ENCODE measurements at places on chromosomes 4 and X.
A peak's percentile ranks its signal among the peaks of the same experiment; 100 is the strongest.

DNA sequence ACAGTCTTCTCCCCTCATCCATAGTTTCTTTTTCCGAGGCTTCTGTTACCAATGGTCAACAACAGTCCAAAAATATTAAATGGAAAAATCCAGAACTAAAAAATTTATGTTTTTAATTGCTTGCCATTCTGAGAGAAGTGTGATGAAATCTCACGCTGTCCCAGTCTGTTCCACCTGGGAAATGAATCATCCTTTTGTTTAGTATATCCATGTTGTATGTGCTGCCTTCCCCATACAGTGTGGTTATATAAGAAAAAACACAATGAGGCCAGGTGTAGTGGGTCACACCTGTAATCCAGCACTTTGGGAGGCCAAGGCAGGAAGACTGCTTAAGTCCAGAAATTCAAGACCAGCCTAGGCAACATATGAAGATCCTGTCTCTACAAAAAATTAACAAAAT is 161.6 kb downstream of the CHIC2 start:
- DNase-seq, result no peak

DNA sequence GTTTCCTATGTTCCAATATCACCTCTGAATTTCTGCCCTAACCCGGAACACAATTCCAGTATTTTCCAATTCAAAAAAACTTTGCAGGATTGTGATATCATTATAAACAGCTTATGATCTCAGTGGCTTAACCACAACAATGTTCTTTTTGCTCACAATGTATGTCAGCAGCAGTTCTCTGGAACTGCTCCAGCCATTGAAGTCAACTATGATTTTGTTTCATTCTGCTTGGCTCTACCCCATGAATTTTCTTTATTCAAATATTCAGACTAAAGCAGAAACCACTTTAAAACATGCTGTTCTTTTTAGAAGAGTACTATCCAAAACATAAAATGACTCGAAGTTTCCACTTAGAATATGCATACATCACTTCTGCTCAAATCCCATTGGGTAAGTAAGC is 1611.1 kb downstream of the ARAP2 start:
- DNase-seq, result no peak

GRCh38 chr4:94491322-94491721 is 39.6 kb downstream of the PDLIM5 start:
- no peak for DNase-seq

GRCh38 chr4:57430726-57431125 is 320.5 kb upstream of the IGFBP7 start:
- no peak for DNase-seq

DNA sequence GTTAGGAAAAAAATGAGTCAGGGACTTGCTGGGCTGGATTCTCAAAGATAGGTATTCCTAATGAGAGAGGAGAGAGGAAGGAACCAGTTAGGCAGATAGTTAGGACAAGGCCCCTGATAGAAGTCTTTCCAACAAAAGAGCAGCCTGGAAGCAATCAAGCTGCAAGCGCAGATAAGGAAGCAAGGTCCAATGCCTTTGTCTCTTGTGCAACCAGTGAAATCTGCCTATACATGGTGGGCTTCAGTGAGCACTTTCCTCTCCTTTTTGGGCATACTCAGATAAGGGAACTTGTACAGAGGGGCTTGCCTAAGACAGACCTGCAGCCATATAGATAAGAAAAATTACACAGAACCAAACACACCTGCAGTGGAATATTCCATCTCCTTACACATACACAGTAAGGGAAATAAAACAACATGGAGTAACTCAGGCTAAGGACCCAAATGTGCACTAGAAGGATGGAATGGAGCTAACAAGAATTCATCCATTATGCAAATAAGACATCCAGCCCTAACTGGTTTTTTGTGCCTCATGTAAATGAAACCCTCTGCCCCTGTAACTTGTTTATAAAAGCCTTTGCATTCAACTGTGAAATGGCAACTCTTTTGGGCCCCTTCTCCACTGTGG is 68.8 kb downstream of the PCDH18 start:
- DNase-seq, result no peak

DNA sequence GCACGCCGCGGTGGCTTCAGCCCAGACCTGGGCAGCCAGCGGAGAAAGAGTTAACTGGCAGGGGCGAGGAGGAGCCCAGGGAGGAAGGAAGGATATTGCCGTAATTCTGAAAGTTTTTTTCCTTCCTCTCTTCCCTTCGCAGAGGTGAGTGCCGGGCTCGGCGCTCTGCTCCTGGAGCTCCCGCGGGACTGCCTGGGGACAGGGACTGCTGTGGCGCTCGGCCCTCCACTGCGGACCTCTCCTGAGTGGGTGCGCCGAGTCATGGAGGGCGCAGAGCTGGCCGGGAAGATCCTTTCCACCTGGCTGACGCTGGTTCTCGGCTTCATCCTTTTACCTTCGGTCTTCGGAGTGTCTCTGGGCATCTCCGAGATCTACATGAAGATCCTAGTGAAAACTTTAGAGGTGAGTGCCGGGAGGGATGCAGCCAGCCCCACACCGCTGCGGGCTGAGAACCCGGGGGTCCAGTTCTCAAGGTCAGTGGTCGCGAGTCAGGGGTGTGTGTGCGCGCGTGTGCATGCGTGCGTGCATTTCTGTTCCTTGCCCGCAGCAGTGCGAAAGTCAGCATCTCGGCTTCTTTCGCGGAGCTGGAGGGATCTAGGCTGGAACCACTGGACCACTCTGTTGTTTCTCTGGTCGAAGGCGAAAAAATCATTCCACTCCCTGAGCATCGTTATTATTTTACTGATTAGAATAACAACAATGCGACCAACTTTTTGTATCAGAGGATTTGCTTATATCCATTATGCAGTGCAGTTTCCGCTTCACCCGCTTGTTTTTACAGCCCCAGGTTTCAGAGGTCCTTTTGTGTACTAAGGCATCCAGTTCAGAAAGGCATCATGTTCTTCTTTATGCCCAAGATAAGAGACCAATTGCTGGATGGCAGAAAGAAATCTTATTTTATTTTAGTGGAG is 709 bp downstream of the GPAT3 start:
- DNase-seq, result peak; percentile 66

GRCh38 chr4:128527946-128528576 is 240.4 kb upstream of the PGRMC2 start:
- no peak for DNase-seq

DNA sequence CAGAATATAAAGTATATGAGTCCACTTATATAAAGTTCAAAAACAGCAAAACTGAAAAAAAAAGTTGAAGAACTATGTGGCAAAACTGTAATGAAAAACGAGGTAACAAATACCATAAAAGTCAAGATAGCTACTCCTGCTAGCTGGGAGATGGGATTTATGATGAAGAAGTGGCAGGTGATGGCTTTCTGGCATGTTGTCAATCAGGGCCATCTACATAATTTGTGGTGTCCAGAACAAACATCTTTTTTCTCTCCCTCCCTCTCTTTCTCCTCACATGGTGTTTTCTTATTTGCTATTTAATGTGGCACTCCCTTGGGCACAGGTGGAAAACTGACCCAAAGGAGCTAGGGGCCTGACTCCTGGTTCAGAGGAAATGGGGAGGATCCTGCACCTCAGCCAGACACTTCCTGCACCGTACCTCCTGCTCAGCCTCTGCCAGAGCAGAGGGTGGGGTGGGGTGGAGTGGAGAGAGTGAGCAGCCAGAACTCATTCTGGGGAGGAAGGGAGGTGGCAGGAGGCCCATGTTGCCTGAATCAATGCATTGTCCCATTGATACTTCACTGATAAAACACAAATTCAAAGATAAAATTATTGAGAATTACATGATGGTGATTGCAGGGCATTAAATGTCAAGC is 5.3 kb upstream of the SAP30 start:
- no peak for DNase-seq

GRCh38 chr4:178306565-178306964 is 864.3 kb upstream of the AGA start:
- no peak for DNase-seq

DNA sequence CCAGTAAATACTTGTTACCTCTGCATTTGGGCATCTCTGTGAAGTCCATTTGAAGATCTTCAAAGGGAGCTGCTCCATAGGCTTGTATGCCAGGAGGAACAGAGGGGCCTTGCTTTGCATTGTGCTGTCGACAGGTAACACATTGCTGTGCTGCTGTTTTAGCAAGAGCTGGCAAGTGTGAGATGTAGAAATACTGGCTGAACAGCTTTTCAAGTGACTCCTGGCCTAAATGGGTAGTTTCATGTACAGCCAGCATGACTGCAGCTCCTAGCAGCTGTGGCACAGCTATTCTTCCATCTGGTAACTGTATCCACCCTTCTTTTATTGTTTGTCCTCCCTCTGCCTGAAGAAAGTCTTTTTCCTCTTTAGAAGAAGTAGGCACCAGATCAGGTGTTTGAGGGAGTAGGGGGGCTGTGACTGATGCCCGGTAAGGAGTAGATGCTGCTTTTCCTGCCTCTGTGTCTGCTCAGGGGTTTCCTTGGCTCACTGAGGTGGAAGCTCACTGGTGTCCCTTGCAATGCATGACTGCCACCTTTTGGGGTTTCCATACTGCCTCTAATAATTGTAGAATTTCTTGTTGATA is 965.3 kb downstream of the CCSER1 start:
- no peak for DNase-seq

DNA sequence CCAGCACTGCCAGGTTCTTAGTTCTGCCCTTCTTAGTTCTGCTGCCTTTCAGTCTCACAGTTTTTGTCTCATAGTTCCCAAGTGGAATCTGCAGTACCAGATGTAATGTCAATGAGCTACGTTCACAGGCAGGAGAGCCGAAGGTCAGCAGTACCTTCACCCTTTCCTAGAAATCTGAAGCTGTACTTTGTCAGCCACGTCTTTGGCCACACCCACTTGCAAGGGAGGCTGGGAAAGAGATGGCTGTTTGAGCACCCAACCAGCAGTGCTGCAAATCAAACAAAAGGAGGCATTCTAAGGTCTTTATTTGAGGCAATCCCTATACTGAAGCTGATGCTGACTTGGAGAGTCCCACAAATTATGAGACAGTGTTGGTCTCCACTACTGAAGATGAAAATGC is 199.1 kb upstream of the NPY2R start:
- DNase-seq, result no peak

GRCh38 chr4:40055863-40056715 is 561 bp upstream of the N4BP2 start:
- DNase-seq, result peak; percentile 90

- no peak for DNase-seq
Measured at GRCh38 chrX:2609431-2610238, 81.5 kb upstream of the CD99 start.

GRCh38 chr4:176038789-176039188 is 26.9 kb upstream of the WDR17 start:
- DNase-seq, result no peak

DNA sequence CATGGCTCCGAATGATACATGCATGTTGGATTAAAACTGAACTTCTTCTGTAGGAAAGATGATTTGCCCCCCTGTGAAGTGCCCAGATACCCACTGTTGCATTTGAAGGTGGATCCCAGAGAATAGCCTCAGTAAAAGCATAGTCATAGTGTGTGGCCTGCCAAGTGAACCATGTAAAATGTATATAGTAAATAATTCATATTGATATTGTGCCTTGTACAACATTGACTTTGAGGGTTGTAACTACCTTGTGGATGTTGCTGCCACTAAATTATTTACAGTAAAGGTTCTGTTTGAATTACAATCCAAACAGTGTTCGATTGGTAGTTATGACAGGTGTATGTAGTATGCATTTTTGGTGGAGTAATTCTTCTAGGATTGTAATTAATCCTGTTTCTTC is 19.2 kb downstream of the TMEM131L start:
- no peak for DNase-seq

GRCh38 chr4:24820541-24820940 is 25.2 kb downstream of the SOD3 start:
- no peak for DNase-seq

DNA sequence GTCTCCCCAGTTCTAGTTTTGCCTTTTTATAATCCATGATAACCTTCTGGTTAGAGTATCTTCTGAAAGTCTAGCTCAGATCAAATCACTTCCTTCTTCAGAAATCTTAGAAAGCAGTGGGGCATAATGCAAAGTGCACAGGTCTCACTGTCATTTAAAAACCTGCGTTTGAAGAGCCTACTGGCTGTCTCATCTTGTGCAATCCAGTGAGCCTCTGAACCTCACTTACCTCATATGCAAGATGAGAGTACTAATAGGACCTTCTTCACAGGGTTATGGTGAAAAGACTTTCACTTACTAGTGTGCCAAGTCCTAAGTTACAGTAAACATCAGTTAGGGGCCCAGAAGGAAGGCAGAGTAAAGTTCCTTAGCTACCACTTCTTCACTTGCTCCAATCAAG is 131.4 kb downstream of the ENOX2 start:
- no peak for DNase-seq

GRCh38 chrX:147710301-147710700 is 201.4 kb upstream of the FMR1 start:
- no peak for DNase-seq

GRCh38 chrX:9131066-9131465 is 97.1 kb upstream of the FAM9B start:
- no peak for DNase-seq

GRCh38 chr4:150962245-150962644 is 52.8 kb downstream of the LRBA start:
- no peak for DNase-seq

- DNase-seq, result no peak
Measured at GRCh38 chr4:130812117-130812765, 1716.3 kb downstream of the C4orf33 start.

GRCh38 chr4:14222377-14223029 is 595.0 kb upstream of the BOD1L1 start:
- DNase-seq, result no peak

DNA sequence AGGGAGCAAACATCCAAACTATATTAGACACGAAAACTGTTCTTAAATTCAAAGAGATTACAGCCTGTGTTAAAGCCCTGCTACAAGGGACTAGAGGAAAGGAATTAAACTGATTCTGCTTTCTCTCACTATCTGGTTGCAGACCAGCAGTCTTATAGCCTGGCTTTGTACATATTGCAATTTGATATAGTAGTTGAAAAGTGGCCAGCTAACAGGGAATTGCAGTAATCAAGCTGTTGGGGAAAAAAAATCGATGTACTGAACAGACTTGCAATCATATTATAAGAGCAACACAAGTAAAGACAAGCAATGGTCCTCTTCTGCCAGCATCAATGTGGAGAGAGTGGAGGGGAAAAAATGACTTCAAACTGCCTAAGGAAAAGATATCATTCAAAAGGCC is 364.4 kb upstream of the EPHA5 start:
- no peak for DNase-seq

GRCh38 chrX:23578079-23578478 is 89.2 kb upstream of the PRDX4 start:
- no peak for DNase-seq

DNA sequence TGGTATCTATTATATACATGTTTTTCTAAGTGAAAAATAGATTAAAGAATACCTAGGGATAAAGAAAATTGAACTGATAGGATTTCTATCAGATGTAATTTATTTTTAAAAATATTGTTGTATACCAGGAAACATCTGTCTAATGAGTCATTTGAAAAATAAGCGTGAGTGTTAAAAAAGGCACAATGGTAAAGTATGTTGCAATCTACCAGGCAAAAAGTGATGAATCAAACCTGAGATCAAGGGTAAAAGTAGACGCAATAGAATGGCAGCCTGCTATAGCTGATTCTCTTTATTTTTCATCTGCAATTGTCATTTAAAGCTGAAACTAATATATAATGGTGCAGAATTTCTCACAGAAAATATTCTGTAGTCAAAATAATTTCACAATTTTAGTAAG is 1119.6 kb downstream of the PCDH18 start:
- no peak for DNase-seq

GRCh38 chr4:161252520-161253141 is 911.2 kb downstream of the FSTL5 start:
- no peak for DNase-seq
